GM12891 (cell line): ENCODE measurements at places on chromosomes 2 and 18.

DNA sequence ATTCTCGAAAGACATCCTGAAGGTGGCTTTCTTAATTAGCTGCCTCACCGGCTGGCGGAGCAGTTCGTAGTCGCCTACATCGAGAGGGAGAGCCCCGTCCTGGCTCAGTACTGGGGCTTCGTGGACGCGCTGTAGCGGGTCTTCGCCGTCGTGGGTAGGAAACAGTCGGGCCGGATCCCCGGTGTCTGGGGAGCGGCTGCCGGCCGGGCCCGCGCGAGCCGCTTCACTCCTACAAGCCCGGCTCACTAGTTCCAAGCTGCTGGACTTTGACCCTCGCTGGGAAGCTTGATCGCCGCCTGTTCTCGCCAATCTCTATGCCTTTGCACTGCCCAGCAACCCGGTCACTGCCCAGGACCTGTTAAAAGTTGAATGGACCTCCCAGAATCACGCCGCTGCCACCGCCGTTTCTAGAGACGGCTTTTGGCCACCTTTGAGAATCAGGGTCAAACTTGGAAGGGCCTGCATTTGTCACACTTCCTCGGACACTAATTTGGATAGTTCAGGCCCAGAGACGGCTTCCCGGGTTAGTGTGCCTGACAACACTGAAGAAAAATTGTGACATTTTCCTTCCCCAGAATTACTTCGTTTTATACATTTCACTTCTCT, 41.4 kb upstream of the AKAIN1 start:
- peak; percentile 11 for DNase-seq

GRCh38 chr2:199147216-199147615, 310.5 kb downstream of the SATB2 start:
- no peak for DNase-seq

- no peak for DNase-seq
Measured at GRCh38 chr2:74632209-74632938, 15.8 kb downstream of the M1AP start.

DNA sequence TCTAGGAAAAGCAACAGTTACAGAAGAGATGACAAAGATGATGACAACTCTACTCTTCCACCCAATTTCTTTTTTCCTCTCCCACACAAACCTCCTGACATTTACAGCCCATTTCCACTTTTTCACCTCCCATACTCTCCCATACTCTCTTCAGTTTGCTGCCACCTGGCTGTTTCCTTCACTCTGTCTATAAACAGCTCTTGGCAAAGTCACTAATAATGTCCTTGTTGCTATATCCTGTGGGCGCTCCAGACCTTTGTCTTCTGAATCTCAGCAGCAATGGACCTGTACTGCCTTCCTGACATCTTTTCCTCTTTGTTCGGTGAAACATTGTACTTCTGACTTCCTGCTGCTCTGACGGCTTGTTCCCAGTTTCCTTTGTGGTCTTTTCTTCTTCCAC, 60.7 kb upstream of the CAVIN2 start:
- DNase-seq = no peak

GRCh38 chr2:38074764-38075506, 1.0 kb downstream of the CYP1B1 start:
- no peak for DNase-seq

- DNase-seq = no peak
Measured at GRCh38 chr2:10241641-10242430, 60.9 kb upstream of the HPCAL1 start.

GRCh38 chr2:239593455-239593854, 192.6 kb upstream of the HDAC4 start:
- DNase-seq = no peak

GRCh38 chr2:191522478-191523120, 155.3 kb upstream of the NABP1 start:
- DNase-seq = no peak

DNA sequence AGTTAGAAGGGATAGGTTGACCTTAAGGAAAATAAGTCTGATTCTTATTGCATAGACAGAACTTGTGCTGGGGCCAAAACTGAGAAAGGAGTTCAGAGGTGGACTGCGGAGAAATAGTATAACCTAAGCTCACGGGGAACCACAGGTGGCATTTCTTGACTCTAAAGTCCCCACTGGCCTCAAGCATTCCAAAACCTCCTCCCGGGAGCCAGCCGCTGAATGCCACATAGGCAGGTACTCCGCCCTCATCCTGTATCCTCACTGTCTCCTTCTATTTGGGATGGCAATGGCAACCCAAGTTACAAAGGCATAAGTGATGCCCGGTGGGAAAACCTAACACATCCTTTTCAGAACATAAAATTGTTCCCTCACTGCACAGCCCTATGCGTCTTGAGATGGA, 173.0 kb downstream of the SP3 start:
- no peak for DNase-seq

- DNase-seq = no peak
Measured at GRCh38 chr2:110115291-110116032, at the start of gene MALL. TSS of gene MALL (minus strand) at chr2:110115822. CDS start at chr2:110115792, 30 bp downstream.

GRCh38 chr2:128769457-128770142, 450.9 kb upstream of the HS6ST1 start:
- no peak for DNase-seq

DNA sequence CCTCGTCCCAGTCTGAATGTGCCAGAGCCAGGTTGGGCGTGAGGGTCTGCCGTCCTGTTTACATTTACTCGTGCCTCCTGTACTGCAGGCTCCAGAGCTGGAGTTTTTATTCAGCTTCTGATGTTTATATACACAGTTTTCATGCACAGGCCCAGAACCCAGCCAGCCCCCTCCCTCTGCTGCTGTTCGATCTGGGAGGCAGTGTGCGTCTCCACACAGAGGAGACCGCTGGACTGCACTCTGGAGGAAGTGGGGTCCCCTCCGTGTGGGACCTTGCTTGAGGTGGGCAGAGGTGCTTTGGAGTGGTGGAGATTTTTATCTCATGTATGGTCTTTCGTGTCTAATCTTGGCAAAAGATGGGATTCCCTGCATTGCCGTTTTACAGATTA, 90.6 kb downstream of the GLI2 start:
- DNase-seq = no peak

- DNase-seq = no peak
Measured at GRCh38 chr2:227347117-227347516, 22.1 kb downstream of the MFF start.

DNA sequence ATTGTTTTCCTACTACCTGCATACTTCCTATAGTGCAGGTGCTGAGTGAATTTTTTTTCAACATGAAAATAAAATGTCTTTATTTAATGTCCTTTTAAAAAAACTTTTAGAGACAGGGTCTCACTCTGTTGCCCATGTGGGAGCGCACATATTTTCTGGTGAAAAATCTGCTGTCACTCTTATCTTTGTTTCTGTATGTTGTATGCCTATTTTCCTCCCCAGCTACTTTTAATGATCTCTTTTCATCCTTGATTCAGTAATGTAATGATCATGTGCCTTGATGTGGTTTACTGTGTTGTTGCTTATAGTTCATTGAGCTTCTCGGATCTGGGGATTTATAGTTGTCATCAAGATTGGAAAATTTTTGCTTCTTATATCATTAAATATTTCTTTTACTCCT, 117.3 kb downstream of the ARL6IP6 start:
- no peak for DNase-seq

- DNase-seq = no peak
Measured at GRCh38 chr18:22846088-22846683, 86.9 kb upstream of the RBBP8 start.

DNA sequence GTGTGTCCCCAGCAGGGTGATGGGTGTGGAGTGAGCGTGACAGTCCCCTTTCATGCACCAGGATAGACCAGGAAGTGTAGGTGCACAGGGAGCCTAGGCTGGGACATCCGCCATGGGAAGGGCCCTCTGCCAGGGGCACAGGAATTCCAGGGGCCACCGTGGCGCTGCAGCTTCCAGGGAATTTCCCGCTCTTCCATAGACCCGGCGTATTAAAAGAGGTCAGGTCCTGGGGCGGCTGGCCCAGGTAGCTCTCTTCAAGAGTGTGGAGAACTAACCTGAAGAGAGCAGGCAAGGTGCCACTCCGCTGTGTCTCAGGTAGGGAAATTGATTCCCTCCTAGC, 42.0 kb downstream of the ATP6V1C2 start:
- no peak for DNase-seq

GRCh38 chr2:938181-939005, 12.3 kb upstream of the SNTG2 start:
- DNase-seq = no peak

DNA sequence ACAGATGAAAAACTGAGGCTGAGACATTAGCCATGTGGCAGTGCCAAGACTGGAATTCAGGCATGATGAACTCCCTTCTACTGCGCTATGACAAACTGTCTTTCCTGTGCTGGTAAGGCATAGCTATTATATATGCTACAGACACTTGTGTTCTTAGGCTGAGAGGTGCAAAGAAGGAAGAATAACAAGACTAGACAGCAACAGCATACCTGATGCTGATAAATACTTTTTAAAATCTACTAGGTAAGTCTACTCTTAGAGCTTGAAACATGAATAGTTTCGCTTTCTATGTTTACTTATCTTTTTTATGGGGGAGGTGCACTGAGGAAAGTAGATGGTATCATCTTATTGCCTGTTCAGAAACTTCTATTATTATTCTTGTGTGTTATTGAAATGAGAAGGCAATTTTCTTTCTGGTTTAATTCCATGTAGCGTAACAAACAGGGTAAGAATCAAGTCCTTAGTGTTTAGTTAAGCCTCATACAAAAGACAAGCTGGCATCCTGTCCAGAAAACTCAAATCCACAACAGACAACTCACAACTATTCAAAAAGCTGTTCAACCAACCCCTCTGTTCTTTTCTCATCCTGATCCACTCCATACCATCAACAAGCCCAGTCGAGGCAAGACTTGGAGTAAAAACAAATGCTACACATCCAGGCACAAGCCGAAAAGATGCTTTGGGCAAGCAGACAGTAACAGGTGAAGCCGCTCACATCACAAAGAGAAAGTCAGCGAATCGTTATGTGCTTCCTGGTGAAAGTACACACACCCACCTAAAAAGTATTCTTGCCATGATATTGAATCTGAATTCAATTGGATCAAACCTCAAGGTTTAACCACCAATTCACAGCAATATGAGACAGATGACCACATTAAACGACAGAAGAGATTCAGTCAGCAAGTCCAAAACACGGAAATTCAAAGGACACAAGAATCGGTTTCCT, 1.5 kb downstream of the TTC32 start:
- no peak for DNase-seq

- DNase-seq = no peak
Measured at GRCh38 chr2:238667008-238667407, 180.9 kb upstream of the TWIST2 start.

GRCh38 chr2:119598596-119599263, 54.5 kb downstream of the CFAP221 start:
- no peak for DNase-seq

GRCh38 chr2:60679036-60679780, 76.9 kb upstream of the PAPOLG start:
- DNase-seq = no peak

DNA sequence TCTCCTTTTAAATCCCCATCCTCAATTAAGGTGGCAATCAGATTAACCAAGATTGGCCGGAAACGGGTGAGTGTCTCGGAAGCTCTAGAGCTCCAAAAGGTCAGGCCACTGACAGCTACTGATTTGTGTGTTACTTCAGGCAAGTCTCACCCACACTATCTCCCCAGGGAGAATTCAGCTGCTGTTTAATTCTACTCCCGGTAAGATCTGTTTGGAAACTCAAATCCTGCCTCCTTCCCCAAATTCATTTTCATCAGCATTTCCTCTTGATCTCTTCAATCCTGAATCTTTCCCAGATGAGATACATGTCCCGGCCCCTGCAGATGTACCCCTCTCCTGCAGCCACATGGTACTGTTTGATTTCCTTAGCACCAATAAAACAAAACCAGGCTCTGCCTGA, 34.9 kb downstream of the EFR3B start:
- peak; percentile 35 for DNase-seq

- no peak for DNase-seq
Measured at GRCh38 chr2:118609138-118609537, 238.3 kb downstream of the EN1 start.

DNA sequence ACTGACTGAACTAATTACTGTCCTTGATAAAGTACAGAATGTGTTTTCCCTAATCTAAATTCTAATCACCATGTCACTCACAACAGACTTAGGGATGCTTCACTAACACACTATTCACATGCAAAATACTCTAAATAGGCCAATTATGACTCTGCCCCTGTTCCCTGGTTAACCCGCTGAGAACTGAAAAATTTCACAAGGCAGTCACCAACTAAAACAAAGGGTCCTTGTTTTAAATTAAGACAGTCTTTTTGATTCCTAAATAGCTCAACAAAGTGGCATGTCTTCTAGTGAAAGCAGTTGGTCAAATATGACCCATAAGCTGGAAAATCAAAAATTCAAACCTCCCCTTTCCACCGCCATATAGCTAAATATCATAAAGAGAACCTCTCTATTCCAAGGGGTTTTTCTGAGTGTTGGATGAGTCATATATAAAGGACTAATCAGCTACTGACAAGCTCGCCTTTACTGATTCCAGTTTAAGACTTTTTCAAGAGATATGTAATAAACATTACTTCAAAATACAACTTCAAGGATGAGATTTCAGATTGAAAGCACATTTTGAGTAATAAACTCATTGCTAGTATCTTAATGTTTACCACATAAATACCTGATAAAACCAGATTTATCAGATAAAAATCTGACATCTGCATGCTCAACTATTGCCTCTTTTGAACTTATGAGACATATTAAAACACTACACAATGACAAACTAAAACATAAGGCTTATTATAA, 235.8 kb downstream of the TCF4 start:
- DNase-seq = no peak

DNA sequence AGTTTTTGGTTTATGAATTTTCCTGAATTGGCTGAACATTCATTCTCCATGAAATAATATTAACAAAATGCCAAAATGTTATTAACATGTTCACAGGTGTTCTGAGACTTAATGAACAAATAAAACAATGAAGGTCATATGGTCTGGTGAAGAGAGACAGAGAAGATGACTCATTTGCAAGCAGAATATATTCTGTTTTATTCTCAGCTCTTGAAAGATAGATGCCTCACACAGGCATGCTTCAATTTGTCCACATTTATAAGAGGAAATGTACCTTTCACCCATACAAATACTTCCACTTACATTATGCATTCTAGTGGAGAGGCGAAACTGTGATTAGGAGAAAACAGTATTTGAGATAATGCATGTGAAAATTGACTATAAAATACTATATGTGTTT, 75.4 kb upstream of the PGAP1 start:
- DNase-seq = no peak

DNA sequence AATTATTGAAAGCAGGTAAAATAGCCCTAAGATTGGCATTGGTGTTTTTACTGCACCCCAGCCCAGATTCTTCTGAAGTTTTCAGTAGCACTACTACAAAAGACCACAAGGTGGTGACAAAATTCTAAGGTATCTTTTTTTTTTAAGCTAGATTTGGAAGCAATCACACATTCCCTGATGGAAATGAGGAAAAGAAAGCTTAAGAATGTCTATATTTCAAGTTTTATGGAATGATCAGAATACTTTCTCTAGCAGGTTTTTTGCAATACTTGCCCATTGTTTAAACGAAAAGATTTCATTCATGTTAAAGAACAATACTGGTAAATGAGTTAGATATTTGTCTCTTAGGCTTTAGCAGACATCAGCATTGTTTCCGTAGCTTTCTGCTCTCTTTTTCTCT, 32.1 kb upstream of the ZNF638 start:
- DNase-seq = peak; percentile 16
